Activated naive CD8-positive, alpha-beta T cell treated with anti-CD3 and anti-CD28 coated beads for 36 hours (primary cell): ENCODE measurements at places on chromosomes 2 and 18. TPM values are rescaled to one million over a fixed set of nuclear protein-coding genes. Genes with fewer than 3 reads are reported as not detected.

Gene HYCC2
- total RNA-seq = 22.6 TPM

- H3K4me1 ChIP-seq = no peaks in the 10 kb centered on the region
- no peaks in the 10 kb centered on the region for H3K27me3 ChIP-seq
- no peak overlapping the region for H3K4me3 ChIP-seq
- no peak overlapping the region for H3K27ac ChIP-seq
- no peak for DNase-seq
These were observed 256.3 kb downstream of the CCDC178 start for GRCh38 chr18:33184175-33184574.

GRCh38 chr2:48469731-48470130, 60.2 kb upstream of the STON1 start:
- H3K4me3 ChIP-seq = no peak overlapping the region
- peaks cover 26% of the 10 kb centered on the region for H3K36me3 ChIP-seq
- H3K4me1 ChIP-seq = no peaks in the 10 kb centered on the region

- no peak for DNase-seq
- H3K36me3 ChIP-seq = no peaks in the 10 kb centered on the region
- no peaks in the 10 kb centered on the region for H3K4me1 ChIP-seq
- no peak overlapping the region for H3K27ac ChIP-seq
- H3K27me3 ChIP-seq = peaks cover 5% of the 10 kb centered on the region
These were observed 453.1 kb downstream of the CMPK2 start for GRCh38 chr2:6412533-6413091.

GRCh38 chr2:82527124-82527523, 1932.0 kb downstream of the SUCLG1 start:
- DNase-seq = no peak
- H3K4me1 ChIP-seq = no peaks in the 10 kb centered on the region
- no peaks in the 10 kb centered on the region for H3K27me3 ChIP-seq
- no peak overlapping the region for H3K27ac ChIP-seq

DNA sequence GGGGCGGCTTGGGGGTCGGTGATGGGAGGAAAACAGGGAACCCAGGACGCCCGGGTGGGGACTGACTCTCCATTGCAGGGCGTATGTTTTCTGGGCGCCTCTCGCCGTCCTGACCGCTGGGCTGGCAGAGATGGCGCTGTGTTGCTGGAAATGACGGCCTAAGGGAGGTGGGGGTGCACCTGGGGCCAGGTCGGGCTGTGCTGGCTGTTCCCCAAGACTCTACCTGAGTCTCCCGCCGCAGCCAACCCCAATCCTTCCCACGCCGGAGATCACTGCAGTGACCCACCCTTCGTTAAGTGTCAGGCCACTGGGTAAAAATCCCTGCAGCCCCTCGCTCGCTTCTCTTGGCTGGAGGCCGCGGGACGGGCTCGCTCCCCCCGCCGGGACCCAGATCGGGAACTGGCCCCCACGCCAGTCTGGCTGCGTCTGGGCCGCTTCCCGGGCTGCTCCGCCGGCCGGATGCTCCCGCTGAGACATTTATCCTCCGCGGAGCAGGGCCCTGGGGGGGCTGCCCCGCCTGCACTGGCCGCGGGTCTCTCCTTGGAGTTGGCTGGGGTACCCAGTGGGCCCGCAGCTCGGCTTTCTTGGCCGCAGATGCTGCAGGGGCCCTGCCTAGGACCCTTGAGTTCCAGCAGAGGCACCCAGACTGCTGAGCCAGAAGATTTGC, 7.8 kb upstream of the ARMC9 start:
- no peak overlapping the region for H3K27ac ChIP-seq
- no peaks in the 10 kb centered on the region for H3K4me1 ChIP-seq
- no peak overlapping the region for H3K4me3 ChIP-seq
- no peaks in the 10 kb centered on the region for H3K36me3 ChIP-seq
- H3K27me3 ChIP-seq = peaks cover 40% of the 10 kb centered on the region
- DNase-seq = no peak
